Pancreas (tissue), 10 donors: ENCODE measurements at places on chromosomes 6 and 20. TPM values are rescaled to one million over a fixed set of nuclear protein-coding genes. Genes with fewer than 3 reads are reported as not detected.

Gene TRIM31
- 0.19 TPM for polyA plus RNA-seq

Gene ZNF391
- polyA plus RNA-seq: 1.4 TPM

- no peak overlapping the region for H3K4me3 ChIP-seq
- H3K27ac ChIP-seq: no peak overlapping the region
- no peaks in the 10 kb centered on the region for H3K27me3 ChIP-seq
Observed at GRCh38 chr6:99225172-99225571, 124.3 kb downstream of the FAXC start.

GRCh38 chr20:58634521-58635278 is 16.4 kb upstream of the STX16 start:
- H3K4me3 ChIP-seq: no peak overlapping the region
- no peaks in the 10 kb centered on the region for H3K4me1 ChIP-seq
- no peaks in the 10 kb centered on the region for H3K27me3 ChIP-seq
- no peak overlapping the region for H3K27ac ChIP-seq
- no peak for DNase-seq

- H3K4me1 ChIP-seq: no peaks in the 10 kb centered on the region
- no peak overlapping the region for H3K27ac ChIP-seq
- no peak overlapping the region for H3K4me3 ChIP-seq
- H3K36me3 ChIP-seq: no peaks in the 10 kb centered on the region
- no peak for DNase-seq
Observed at GRCh38 chr6:127058027-127058426, 60.4 kb upstream of the RSPO3 start.

GRCh38 chr6:84228198-84228543 is 728 bp upstream of the CEP162 start:
- H3K36me3 ChIP-seq: no peaks in the 10 kb centered on the region
- H3K4me1 ChIP-seq: peaks cover 5% of the 10 kb centered on the region

GRCh38 chr6:15698471-15698870 is 35.6 kb upstream of the DTNBP1 start:
- H3K4me1 ChIP-seq: no peaks in the 10 kb centered on the region
- no peak overlapping the region for H3K4me3 ChIP-seq
- DNase-seq: no peak
- no peaks in the 10 kb centered on the region for H3K36me3 ChIP-seq
- H3K27ac ChIP-seq: no peak overlapping the region
- no peaks in the 10 kb centered on the region for H3K27me3 ChIP-seq

DNA sequence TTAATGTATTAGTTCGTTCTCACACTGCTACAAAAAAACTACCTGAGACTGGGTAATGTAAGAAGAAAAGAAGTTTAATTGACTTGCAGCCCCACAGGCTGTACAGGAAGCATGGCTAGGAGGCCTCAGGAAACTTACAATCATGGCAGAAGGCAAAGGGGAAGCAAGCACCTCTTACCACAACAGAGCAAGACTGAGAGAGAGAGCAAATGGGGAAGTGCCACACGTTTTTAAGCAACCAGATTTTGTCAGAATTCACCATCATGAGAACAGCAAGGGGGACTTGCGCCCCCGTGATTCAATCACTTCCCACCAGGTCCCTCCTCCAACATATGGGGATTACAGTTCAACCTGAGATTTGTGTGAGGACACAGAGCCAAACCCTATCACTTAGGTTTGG is 70.8 kb upstream of the SRSF6 start:
- no peak for DNase-seq
- H3K36me3 ChIP-seq: no peaks in the 10 kb centered on the region
- H3K4me3 ChIP-seq: no peak overlapping the region
- no peaks in the 10 kb centered on the region for H3K27me3 ChIP-seq
- no peaks in the 10 kb centered on the region for H3K4me1 ChIP-seq

DNA sequence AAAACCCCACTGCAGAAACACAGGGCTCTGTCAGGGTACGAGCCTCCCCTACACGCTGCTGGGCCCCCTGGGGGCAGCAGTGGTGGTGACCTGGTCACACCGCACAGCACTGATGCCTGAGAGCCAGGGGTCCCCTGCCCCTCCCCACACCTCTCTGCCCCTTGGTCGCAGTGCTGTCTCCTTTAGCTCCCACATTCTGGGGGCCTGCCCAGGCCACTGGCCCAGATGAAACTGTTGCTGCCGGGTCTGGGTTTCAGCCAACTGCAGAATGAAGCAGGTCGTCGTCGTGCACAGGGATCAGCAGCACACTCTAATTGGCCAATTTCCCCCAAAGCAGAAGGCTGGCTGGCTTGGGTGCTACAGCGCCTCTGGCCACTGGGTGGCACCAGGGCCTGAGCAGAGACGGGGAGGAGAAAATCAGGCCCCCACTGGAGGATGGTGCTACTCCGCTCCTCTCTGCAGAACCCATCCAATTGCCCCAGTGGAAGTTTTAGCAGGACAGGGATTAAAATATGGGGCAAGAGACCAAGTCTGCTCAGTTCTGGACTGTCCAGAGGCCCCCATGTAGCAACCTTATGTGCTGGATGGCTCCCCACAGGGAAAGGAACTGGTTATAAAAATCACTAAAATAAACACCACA is 26.1 kb downstream of the DIDO1 start:
- H3K4me1 ChIP-seq: peaks cover 8% of the 10 kb centered on the region
- H3K27ac ChIP-seq: peak overlapping the region; percentile 41
- peaks cover 26% of the 10 kb centered on the region for H3K36me3 ChIP-seq
- no peaks in the 10 kb centered on the region for H3K27me3 ChIP-seq
- no peak overlapping the region for H3K4me3 ChIP-seq
